ENCODE measurements at places on chromosomes 5 and 9. TPM values are rescaled to one million over a fixed set of nuclear protein-coding genes. Genes with fewer than 3 reads are reported as not detected.

- H3K27me3 ChIP-seq: peaks cover 6% of the 10 kb centered on the region
- H3K4me3 ChIP-seq: no peak overlapping the region
- no peaks in the 10 kb centered on the region for H3K36me3 ChIP-seq
- peaks cover 8% of the 10 kb centered on the region for H3K4me1 ChIP-seq
Measured at GRCh38 chr5:123441408-123441807, 18.2 kb upstream of the CEP120 start.

- no peak overlapping the region for H3K4me3 ChIP-seq
- H3K36me3 ChIP-seq: no peaks in the 10 kb centered on the region
- peaks cover 5% of the 10 kb centered on the region for H3K27me3 ChIP-seq
- no peak overlapping the region for H3K27ac ChIP-seq
- DNase-seq: no peak
- 0 out of 2 replicates have a peak, but pooled peaks cover 3% of the 10 kb centered on the region for H3K4me1 ChIP-seq
Measured at GRCh38 chr9:114317665-114318357, 5.1 kb upstream of the ORM1 start.

DNA sequence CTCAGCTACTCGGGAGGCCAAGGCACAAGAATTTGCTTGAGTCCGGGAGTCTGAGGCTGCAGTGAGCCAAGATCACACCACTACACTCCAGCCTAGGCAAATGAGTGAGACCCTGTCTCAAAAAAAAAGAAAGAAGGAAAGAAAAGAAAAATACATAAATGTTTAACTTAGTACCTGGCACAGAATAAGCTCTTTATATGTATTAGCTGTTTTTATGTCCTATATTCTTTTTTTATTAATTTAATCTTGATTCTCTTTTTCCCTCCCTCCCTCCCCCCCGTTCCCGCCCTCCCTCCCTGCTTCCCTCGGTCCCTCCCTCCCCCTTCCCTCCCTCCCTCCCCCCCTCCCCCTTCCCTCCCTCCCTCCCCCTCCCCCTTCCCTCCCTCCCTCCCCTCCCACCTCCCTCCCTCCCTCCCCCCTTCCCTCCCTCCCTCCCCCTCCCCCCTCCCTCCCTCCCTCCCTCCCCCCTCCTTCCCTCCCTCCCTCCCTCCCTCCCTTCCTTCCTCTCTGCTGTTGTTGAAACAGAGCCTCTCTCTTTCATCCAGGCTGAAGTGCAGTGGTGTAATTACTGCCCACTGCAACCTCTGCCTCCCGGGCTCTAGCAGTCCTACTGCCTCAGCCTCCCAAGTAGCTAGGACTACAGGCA is 135.8 kb upstream of the GRHPR start:
- H3K4me1 ChIP-seq: peaks cover 20% of the 10 kb centered on the region
- no peaks in the 10 kb centered on the region for H3K36me3 ChIP-seq
- no peaks in the 10 kb centered on the region for H3K27me3 ChIP-seq
- no peak for DNase-seq
- H3K4me3 ChIP-seq: no peak overlapping the region
- no peak overlapping the region for H3K27ac ChIP-seq

- H3K27ac ChIP-seq: no peak overlapping the region
- no peaks in the 10 kb centered on the region for H3K4me1 ChIP-seq
- no peak for DNase-seq
- no peak overlapping the region for H3K4me3 ChIP-seq
Measured at GRCh38 chr5:143601917-143602333, 198.4 kb upstream of the NR3C1 start.

DNA sequence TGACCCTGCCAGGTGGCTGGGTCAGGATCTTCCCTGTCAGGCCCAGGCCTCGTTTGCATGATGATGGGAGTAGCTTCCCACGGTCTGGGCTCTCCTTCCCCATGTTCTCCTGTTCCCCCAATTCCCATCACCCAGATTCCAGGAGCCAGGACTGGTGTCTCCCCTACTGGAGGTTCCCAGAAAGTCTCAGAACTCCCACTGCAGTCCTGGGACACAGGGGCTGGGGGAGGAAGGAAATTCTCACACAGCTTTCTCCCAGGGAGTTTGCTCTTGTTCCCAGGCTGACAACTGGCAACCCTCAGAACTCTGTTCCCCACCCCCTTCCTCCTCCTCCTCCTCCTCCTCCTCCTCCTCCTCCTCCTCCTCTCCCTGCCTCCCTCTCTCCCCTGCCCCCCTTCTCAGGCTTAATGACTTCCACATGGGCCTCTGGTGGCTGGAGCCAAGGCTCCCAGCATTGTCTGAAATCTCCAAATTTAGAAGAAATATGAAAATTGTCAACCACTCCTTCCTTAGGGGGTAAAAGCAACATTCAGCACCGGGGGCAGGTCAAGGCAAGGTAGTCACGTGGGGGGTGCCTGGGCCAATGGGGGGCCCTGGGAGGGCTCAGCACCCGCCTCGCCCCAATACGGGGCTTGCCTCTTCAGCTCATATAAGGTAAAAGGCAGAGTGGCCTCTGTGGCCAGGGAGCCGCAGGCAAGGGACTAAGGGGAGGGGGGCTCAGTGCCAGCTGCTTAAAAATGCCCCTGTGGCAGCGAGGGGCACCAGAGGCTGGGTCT is 27.3 kb upstream of the IL17B start:
- no peaks in the 10 kb centered on the region for H3K36me3 ChIP-seq
- peaks cover 43% of the 10 kb centered on the region for H3K4me1 ChIP-seq

DNA sequence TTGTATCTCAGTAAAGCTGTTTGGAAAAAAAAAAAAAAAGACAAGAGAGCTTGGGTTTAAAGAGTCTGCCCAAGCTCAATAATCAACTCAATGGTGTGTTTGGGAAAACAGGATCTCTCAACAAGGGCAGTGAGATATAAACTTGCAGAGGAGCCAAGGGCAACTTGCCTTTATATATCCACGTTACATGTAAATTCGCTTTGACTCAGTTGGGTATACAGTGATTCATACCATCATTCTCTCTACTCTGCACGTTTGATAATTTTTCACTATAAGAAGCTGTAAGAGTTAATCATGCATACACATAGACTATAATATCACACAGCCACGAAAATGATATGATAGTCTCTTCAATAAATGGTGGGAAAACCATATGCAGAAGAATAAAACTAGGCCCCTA is 24.9 kb downstream of the ADAM19 start:
- H3K27ac ChIP-seq: no peak overlapping the region
- H3K36me3 ChIP-seq: peaks cover 5% of the 10 kb centered on the region
- H3K4me1 ChIP-seq: peaks cover 21% of the 10 kb centered on the region
- DNase-seq: no peak

- peaks cover 10% of the 10 kb centered on the region for H3K4me1 ChIP-seq
- no peak for DNase-seq
- H3K4me3 ChIP-seq: no peak overlapping the region
- peaks cover 2% of the 10 kb centered on the region for H3K27me3 ChIP-seq
Measured at GRCh38 chr5:152332716-152333460, 72.2 kb downstream of the NMUR2 start.

GRCh38 chr5:65142511-65143011 is 339.2 kb downstream of the ADAMTS6 start:
- peaks cover 7% of the 10 kb centered on the region for H3K36me3 ChIP-seq
- H3K27ac ChIP-seq: peak overlapping the region; percentile 93
- peaks cover 57% of the 10 kb centered on the region for H3K27me3 ChIP-seq
- no peak for DNase-seq

- H3K27me3 ChIP-seq: no peaks in the 10 kb centered on the region
- no peak for DNase-seq
- peaks cover 24% of the 10 kb centered on the region for H3K36me3 ChIP-seq
- peak overlapping the region; percentile 96 for H3K27ac ChIP-seq
Measured at GRCh38 chr9:122912671-122912963, 506 bp downstream of the ZBTB6 start.

GRCh38 chr9:128532581-128532980 is 19.8 kb upstream of the SPTAN1 start:
- no peaks in the 10 kb centered on the region for H3K4me1 ChIP-seq
- H3K27ac ChIP-seq: peak overlapping the region; percentile 74
- H3K4me3 ChIP-seq: no peak overlapping the region
- H3K27me3 ChIP-seq: no peaks in the 10 kb centered on the region

- H3K36me3 ChIP-seq: no peaks in the 10 kb centered on the region
- DNase-seq: no peak
- H3K4me1 ChIP-seq: peaks cover 4% of the 10 kb centered on the region
- no peak overlapping the region for H3K4me3 ChIP-seq
Measured at GRCh38 chr5:74201334-74202081, 439.0 kb downstream of the ENC1 start.

DNA sequence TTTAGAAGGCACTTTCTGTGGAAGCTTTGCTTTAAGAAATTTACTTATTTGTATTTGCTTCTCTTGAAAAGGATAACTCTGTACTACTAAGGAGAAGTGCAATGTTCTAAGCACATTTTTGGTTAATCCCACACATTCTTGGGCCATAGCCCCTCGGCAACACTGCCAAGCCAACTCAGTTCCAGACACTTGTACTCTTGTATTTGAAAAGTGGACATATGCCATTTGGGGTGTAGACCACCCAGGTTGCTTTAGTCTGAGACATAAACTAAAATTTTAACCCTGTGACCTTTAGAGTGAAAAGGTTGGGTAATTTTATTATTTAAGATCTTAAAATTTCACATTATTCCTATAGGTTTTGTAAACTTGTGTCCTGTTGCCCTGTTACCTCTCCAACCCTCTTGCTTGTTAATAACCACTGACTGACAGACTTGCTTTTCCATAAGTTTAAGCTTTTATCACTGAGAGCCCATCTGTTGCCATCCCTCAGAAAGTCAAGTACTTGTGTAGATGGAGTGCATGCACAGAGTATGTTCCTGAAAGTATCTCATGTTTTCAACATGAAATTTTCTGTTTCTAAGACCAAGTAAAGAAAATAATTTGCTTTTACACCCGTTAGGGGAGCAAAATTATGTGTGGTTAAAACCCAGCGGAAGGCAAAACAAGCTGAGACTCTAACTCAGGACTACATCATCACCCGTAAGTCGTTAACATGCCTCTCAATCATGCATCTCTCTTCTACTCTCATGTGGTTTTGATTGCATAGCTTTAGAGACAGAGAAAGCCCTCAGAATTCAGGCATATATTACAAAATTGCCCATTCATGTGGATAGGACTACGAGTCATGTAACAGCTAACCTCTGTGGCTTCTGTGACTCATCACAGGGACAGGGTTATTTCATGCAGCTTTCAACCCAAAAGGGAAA is 117.3 kb downstream of the GDNF start:
- DNase-seq: no peak
- H3K4me3 ChIP-seq: no peak overlapping the region
- H3K4me1 ChIP-seq: peaks cover 25% of the 10 kb centered on the region
- H3K27me3 ChIP-seq: no peaks in the 10 kb centered on the region
- H3K36me3 ChIP-seq: no peaks in the 10 kb centered on the region

DNA sequence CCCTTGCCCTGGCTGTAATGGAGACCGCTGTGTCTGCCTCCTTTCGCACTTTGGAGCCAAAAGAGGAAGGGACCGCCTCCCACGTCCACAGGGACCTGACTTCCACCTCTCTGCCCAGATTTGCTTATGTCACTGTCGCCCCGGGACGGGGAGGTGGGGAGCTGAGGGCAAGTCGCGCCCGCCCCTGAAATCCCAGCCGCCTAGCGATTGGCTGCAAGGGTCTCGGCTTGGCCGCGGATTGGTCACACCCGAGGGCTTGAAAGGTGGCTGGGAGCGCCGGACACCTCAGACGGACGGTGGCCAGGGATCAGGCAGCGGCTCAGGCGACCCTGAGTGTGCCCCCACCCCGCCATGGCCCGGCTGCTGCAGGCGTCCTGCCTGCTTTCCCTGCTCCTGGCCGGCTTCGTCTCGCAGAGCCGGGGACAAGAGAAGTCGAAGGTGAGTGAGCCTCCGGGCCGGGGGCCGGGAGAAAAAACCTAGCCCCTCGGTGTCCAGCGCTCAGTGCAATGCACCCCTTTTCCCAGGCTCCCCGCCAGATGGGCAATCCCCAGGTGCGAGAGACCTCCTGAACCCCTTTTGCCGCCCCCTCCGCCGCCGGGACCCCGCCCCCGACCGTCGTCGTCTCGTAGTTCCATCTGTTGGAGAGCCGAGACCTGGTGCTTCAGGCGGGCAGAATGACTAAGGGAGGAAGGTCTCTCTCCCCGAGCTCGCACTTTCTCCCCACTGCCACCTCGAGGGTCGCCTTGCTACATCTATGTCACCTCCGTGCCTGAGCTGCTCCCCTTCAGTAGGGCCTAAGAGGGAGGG is at the start of gene GPX3:
TSS of gene GPX3 (plus strand) at position 288 of the 807 bp plus-strand sequence. CDS start at position 352, 64 bp downstream.
- peaks cover 4% of the 10 kb centered on the region for H3K4me1 ChIP-seq
- no peak within 1 kb of the TSS for H3K27ac ChIP-seq
- H3K4me3 ChIP-seq: peak within 1 kb of the TSS; percentile 77
- H3K36me3 ChIP-seq: no peaks in the 10 kb centered on the region
- DNase-seq: peak; percentile 89

- H3K27me3 ChIP-seq: no peaks in the 10 kb centered on the region
- no peaks in the 10 kb centered on the region for H3K36me3 ChIP-seq
- peaks cover 23% of the 10 kb centered on the region for H3K4me1 ChIP-seq
- no peak overlapping the region for H3K4me3 ChIP-seq
Measured at GRCh38 chr5:39213447-39214207, 5.7 kb downstream of the FYB1 start.

DNA sequence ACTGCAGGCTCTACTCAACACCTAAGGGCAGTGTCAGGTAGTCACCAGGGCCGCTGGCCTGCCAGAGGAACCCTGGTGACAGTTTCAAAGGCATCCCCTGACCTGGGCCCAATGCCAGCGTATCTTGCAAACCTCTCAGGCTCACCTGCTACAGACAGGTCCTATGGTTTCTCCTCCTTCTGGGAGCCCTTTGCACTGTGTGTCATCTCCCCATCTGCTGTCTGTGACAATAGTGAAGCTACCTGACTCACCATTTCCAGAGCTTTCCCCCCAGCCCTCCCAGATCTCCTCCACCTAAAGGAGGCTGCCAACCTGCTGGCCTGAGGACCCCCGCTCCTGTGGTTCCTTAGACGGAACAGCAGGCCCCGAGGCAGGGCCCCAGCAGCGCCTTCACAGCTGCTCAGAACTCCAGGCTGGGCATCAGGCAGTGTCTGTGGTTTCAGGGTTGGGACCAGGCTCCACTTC is 203.1 kb downstream of the FSTL4 start:
- H3K36me3 ChIP-seq: no peaks in the 10 kb centered on the region
- H3K4me1 ChIP-seq: peaks cover 8% of the 10 kb centered on the region
- no peak overlapping the region for H3K27ac ChIP-seq
- no peaks in the 10 kb centered on the region for H3K27me3 ChIP-seq

DNA sequence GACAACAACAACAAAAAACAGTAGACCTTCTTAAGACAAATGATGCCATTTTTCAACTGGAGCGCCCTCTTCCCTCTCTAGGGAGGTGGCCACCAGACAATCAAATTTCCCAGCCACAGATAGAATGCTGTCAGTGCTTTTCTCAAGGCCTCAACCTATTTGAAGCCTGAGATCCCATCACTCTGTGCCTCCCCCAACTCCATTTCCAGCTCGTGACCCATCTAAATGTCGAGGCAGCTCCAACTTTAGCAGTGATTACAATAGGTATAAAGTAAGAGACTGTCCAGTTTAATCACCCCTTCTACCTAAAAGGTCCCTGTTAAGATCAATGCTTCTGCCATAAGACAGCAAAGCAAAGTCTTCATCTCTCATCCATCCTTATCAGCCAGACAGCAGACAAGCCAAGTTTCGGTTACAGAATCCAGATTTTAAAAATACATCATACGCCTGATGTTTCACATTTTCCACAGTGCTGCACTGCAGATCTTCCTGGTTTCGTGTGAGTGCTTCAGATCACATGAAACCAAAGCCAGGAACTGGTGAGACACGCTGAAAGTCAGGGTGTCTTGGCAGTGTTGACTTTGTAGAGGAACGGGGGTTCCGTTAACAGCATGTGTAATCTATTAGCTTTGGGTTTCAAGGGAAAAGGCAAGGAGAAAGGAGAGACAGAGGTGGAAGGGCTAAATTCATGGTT is 447.8 kb downstream of the ENC1 start:
- H3K27me3 ChIP-seq: no peaks in the 10 kb centered on the region
- DNase-seq: no peak
- H3K4me1 ChIP-seq: peaks cover 3% of the 10 kb centered on the region
- H3K4me3 ChIP-seq: no peak overlapping the region
- no peak overlapping the region for H3K27ac ChIP-seq
- H3K36me3 ChIP-seq: peaks cover 3% of the 10 kb centered on the region

The RAB3C gene
- total RNA-seq: 13.3 TPM

The SPAG8 gene
- 0.50 TPM for total RNA-seq

The RLN2 gene
- 4.3 TPM for total RNA-seq

The ARSI gene
- total RNA-seq: 5.9 TPM

The CAVIN4 gene
- 7.1 TPM for total RNA-seq
